Activated naive CD4-positive, alpha-beta T cell treated with anti-CD3 and anti-CD28 coated beads for 36 hours (primary cell): ENCODE measurements at places on chromosomes 1 and 21. TPM values are rescaled to one million over a fixed set of nuclear protein-coding genes. Genes with fewer than 3 reads are reported as not detected.

Gene IFNGR2
- total RNA-seq = 17.5 TPM

DNA sequence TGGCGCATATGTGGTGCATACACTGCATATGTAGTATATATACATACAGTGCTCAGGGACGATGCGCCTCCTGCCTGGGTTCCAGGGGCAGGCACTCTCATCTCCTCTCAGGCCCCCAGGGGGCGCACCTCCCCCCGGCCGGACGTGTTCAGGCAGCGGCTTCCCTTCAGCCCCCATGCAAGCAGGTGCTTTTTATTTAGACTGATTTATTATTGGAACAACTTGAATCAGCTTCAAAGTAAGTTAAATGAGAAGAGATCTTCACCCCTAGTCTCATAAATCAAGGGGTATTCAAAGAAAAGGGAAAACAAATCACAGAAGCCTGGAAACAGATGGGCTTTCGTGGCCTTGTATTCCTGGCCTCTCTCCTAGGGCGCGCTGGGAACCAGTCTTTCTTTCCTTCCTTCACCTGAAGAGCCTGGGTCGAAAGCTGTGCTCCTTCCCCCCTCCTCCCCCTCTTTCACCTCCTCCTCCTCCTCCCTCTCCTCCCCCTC lies 64.6 kb downstream of the UBIAD1 start:
- H3K4me1 ChIP-seq = peaks cover 14% of the 10 kb centered on the region
- H3K4me3 ChIP-seq = no peak overlapping the region
- peak; percentile 81 for DNase-seq
- H3K27me3 ChIP-seq = peaks cover 6% of the 10 kb centered on the region

Gene STK40
- 39.6 TPM for total RNA-seq

- H3K4me3 ChIP-seq = no peak overlapping the region
- no peaks in the 10 kb centered on the region for H3K36me3 ChIP-seq
- DNase-seq = no peak
- peaks cover 7% of the 10 kb centered on the region for H3K27me3 ChIP-seq
Observed at GRCh38 chr1:100631015-100631551, 88.5 kb upstream of the VCAM1 start.

GRCh38 chr1:32606565-32607371 lies 43.6 kb downstream of the ZBTB8OS start:
- no peak overlapping the region for H3K4me3 ChIP-seq
- H3K27ac ChIP-seq = no peak overlapping the region
- no peaks in the 10 kb centered on the region for H3K36me3 ChIP-seq
- H3K4me1 ChIP-seq = no peaks in the 10 kb centered on the region

Gene CYP4X1
- not detected for total RNA-seq

Gene HSD17B7
- 38.7 TPM for total RNA-seq

- H3K27ac ChIP-seq = no peak overlapping the region
- H3K4me3 ChIP-seq = no peak overlapping the region
- H3K4me1 ChIP-seq = peaks cover 35% of the 10 kb centered on the region
- no peaks in the 10 kb centered on the region for H3K27me3 ChIP-seq
Observed at GRCh38 chr1:35935442-35936388, 4.8 kb downstream of the AGO3 start.

Gene PLA2G2A
- not detected for total RNA-seq

- no peak overlapping the region for H3K4me3 ChIP-seq
- H3K4me1 ChIP-seq = no peaks in the 10 kb centered on the region
- H3K36me3 ChIP-seq = no peaks in the 10 kb centered on the region
Observed at GRCh38 chr1:41372600-41372993, 11.4 kb downstream of the FOXO6 start.

DNA sequence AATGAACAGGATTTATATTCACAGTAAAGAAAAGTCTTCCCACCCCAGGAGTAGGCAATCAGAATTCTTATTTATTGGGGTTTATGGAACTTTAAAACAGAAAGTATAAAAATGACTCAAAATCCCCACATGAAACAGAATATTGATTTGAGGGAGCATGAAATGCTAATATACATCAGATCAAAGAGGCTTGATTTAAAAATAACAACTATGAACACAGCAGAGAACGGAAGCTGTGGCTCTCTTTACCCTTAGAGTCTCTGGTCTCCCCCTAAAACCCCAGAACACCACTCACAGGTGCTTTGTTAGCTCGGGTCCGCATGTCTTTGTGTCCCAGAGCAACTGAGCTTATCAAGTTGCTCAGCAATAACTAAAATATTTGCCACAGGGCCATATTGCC lies 31.2 kb upstream of the FASLG start:
- H3K27me3 ChIP-seq = peaks cover 5% of the 10 kb centered on the region
- no peaks in the 10 kb centered on the region for H3K36me3 ChIP-seq
- DNase-seq = no peak

Gene PLD5
- total RNA-seq = not detected

DNA sequence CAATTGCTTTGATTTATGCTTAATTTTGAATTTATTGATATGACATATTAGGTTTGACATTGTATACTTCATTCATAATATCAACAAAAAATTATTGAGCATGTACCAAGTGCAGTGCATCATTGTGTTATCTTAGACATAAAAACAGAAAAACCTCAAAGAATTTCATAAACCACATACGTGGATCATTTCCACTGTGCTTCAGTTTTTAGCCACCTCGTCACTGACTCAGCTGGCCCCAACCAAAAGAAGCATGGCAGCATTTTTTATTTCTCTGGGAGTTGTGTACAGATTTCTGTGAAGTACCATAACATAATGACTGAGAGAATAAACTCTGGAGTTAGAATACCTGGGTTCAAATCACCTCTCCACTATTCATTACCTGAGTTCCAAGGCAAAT lies 95.6 kb upstream of the C1orf87 start:
- no peaks in the 10 kb centered on the region for H3K4me1 ChIP-seq
- no peaks in the 10 kb centered on the region for H3K36me3 ChIP-seq
- no peak overlapping the region for H3K4me3 ChIP-seq
- DNase-seq = no peak
- H3K27me3 ChIP-seq = peaks cover 2% of the 10 kb centered on the region

DNA sequence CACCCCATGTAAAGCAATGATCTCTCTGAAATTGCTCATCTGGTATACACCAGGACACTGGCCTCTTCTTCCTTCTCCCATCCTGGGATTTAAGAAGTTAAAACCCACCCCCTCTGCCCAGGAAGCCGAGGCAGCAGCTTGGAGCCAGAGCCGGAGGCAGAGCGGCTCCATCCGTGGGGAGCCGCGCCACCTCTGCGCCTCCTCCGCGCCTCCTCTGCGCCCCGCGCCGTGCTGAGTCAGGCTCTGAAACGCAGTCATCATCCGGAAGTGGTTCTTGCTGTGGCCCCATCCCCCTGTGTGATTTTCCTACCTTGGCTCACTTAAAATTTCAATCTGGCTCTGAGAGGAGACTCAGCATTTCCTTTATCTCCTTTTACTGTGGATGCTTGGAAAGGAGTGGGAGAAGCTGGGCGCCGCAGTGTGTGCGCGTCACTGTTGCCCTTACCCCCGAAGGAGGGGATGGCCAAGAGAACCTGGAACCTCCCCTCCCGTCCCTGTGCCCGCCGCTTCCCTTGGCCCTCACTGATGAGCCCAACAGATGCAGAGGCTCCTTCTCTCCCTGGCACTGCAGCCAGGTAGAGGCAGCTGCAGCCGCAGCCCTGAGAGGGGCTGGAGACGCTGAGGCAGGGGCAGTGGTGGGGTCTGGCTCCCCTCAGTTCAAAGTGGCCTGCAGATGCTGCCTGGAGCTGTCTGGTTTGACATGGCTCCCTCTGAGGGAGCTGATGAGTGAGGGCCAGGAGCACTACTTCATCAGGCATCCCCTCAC lies 15.3 kb upstream of the NPHP4 start:
- no peak overlapping the region for H3K4me3 ChIP-seq
- peaks cover 9% of the 10 kb centered on the region for H3K4me1 ChIP-seq
- H3K36me3 ChIP-seq = no peaks in the 10 kb centered on the region
- H3K27ac ChIP-seq = no peak overlapping the region

DNA sequence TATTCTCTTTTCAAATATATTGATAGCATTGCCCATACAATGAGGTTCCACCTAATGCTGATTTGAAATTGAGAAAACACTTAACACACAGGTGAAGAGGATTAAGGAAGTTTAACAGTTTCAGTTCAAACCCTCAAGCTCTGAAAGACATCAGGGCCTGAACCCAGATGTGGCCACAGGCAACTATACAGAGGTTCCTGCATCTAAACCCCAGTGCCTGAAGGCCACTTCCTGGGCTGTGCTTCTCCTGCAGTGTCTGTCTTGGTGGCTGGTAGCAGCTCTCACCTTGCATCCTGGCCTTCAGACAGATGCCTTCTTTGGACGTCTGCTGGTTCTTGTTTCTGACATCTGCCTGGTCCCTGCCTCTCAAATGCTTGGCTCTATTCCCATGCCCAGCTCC lies 25.1 kb upstream of the NGF start:
- H3K27ac ChIP-seq = no peak overlapping the region
- no peak for DNase-seq
- no peaks in the 10 kb centered on the region for H3K27me3 ChIP-seq
- no peaks in the 10 kb centered on the region for H3K36me3 ChIP-seq

DNA sequence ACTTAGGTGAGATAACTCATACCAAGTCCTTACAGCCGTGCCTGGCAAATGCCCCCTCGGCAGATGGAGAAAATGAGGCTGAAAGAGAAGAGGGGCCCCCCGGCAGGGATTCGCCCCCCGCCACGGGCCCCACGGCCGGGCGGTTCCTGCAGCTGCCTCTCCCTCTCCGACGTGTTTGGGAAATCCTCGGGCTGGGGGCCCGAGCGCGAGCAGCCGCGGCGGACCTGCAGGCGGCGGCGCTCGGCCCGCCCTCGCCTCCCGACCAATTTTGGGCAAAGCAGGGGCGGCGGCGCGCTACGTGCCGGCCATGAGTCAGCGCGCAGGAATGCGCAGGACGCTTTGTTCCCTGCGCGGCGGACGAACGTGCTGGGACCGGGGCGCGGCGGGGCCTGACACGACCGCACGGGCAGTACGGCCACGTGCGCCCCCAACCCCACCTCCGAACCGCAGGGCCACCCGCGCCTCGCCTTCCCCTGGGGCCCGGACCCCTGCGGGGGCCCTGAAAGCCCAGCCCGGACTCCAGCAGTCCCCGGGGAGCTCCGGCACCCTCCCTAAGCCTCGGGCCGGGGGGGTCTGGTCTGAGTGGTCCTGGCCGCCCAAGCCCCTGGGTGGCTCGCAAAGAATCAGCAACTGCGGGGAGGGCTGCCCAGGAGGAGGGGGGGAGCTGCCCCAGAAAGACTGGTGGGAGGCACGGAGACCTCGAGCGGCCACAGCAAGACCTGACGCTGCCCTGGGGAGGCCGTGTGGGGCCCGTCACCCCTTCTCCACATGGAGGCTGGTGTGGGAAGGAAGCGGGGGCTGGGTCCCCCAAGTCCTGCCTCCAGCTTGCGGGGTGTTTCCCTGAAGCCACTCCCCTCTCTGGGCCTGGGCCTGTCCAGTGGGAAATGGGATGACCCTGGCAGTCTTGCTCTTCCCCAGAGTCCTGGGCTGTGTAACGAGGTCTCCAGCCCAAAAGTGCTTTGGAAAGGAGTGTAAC lies 11.9 kb upstream of the EDN2 start:
- H3K4me1 ChIP-seq = peaks cover 7% of the 10 kb centered on the region
- peaks cover 17% of the 10 kb centered on the region for H3K27me3 ChIP-seq
- peak overlapping the region; percentile 53 for H3K4me3 ChIP-seq
- no peak overlapping the region for H3K27ac ChIP-seq
- H3K36me3 ChIP-seq = no peaks in the 10 kb centered on the region
- DNase-seq = peak; percentile 63

Gene MYOC
- total RNA-seq = not detected

GRCh38 chr1:159439422-159439821 lies at the start of gene OR10J1:
Gene OR10J1, plus strand, starts transcription at chr1:159439722. Its CDS starts 70 bp downstream, at chr1:159439792.
- peaks cover 18% of the 10 kb centered on the region for H3K27me3 ChIP-seq
- H3K4me1 ChIP-seq = no peaks in the 10 kb centered on the region
- DNase-seq = no peak
- H3K27ac ChIP-seq = no peak within 1 kb of the TSS
- H3K4me3 ChIP-seq = no peak within 1 kb of the TSS

Gene FAM131C
- not detected for total RNA-seq

GRCh38 chr1:44084998-44085675 lies 33.5 kb upstream of the KLF17 start:
- no peak for DNase-seq
- peaks cover 16% of the 10 kb centered on the region for H3K27me3 ChIP-seq
- no peaks in the 10 kb centered on the region for H3K36me3 ChIP-seq
- no peaks in the 10 kb centered on the region for H3K4me1 ChIP-seq
- no peak overlapping the region for H3K4me3 ChIP-seq
- H3K27ac ChIP-seq = no peak overlapping the region

DNA sequence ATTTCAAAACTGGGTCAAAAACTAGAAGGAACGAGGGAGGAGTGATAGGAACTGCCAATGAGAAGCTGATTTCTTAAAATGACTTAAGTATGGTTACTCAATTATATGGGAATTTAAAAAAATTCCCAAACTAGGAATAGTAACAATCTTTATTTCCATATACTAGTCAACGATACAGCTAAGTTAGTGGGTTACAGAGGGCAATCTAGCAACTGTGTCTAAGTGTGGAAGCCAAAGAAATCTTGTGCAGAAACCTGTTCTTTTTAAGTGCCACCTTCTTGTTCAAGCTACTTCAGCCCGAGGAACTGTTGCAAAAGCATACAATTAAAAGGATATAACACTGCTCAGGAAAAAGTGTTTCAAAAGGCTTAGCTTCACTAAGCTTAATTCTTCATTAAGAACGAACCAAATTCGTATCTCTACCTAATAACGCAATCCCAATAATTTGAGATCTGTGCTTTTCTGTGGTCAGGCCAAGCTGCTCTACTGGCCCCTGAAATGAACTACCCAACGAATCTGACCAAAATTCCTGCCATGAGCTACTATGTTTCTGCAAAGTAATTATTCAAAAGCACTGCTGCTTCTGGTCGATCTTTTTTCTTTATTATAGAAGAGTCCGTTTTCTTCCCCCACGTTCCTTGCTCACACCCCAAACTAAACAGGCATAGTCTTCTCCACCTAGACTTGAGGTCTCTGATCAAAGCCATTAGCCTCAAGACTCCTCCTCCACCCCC lies 1.8 kb downstream of the USP24 start:
- peak overlapping the region; percentile 93 for H3K27ac ChIP-seq
- no peak for DNase-seq
- peak overlapping the region; percentile 98 for H3K4me3 ChIP-seq

Gene S100A7A
- total RNA-seq = not detected

- peak overlapping the region; percentile 7 for H3K4me3 ChIP-seq
- no peaks in the 10 kb centered on the region for H3K36me3 ChIP-seq
- peaks cover 96% of the 10 kb centered on the region for H3K4me1 ChIP-seq
- no peaks in the 10 kb centered on the region for H3K27me3 ChIP-seq
- peak; percentile 48 for DNase-seq
- peak overlapping the region; percentile 62 for H3K27ac ChIP-seq
Observed at GRCh38 chr1:111598544-111598943, 21.0 kb upstream of the RAP1A start.

Gene TFF3
- not detected for total RNA-seq
